ENCODE measurements at places on chromosomes 13 and 19.
A peak's percentile ranks its signal among the peaks of the same experiment; 100 is the strongest.

DNA sequence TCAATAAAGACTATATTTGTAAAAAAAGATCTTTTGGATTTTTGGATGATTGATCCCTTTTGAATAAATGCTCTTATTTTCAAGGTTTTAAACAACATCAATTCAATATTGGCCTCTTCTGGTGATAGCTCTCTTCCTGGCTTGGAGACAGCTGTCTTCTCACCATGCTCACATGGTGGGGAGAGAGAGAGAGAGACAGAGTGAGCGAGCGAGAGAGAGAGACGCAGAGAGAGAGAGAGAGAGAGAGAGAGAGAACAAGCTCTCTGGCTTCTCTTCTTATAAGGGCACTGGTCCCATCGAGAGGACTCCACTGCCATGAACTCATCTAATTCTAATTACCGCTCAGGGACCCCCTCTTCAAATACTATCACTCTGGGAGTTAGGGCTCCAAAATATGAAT, 32.1 kb upstream of the FARP1 start:
- DNase-seq: no peak

DNA sequence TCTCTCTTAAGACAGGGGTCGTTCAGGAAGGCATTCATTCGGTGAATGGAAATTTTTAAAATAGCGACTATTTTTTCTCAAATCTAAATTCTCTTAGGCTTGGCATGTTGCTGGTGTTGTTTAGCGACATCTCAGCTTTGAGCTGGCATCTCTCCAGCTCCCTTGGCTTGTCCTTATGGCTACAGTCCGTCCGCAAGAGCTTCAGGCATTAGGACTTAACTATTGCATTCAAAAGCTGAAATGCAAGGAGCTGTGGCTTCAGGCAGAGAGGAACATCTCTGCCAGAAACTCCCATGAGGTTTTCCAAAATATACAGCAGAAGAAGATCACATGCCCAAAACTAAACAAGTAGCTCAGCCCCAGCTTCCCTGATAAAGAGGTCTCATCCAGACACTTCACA, 578.5 kb downstream of the EFNB2 start:
- DNase-seq: no peak

DNA sequence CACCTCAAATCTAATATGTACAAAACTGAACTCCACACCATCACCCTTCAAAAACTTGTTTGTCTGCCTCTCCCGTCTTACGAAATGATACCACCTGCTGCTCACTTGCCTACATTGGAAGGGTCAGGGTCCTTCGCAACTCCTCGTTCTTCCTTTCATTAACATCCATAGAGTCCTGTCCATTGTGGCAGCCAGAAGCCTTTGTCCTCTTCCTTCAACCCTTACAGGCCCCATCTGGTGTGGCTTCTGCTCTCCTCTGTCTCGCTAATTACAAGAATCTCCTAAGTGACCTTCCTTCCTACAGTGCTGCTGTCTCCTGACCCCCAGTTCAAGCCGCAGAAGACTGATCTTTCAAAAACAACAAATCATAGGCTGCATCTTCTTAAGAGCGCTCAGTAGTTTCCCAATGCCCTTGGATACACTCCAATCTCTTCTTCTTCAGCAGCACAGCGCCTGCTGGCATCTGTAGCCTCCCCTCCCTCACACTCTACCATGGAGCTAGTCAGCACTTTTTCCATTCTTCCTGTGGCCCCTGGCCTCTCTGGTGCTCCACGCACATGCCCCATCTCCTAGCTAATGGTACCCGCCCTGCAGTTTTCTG, 382.7 kb downstream of the LIG4 start:
- no peak for DNase-seq

DNA sequence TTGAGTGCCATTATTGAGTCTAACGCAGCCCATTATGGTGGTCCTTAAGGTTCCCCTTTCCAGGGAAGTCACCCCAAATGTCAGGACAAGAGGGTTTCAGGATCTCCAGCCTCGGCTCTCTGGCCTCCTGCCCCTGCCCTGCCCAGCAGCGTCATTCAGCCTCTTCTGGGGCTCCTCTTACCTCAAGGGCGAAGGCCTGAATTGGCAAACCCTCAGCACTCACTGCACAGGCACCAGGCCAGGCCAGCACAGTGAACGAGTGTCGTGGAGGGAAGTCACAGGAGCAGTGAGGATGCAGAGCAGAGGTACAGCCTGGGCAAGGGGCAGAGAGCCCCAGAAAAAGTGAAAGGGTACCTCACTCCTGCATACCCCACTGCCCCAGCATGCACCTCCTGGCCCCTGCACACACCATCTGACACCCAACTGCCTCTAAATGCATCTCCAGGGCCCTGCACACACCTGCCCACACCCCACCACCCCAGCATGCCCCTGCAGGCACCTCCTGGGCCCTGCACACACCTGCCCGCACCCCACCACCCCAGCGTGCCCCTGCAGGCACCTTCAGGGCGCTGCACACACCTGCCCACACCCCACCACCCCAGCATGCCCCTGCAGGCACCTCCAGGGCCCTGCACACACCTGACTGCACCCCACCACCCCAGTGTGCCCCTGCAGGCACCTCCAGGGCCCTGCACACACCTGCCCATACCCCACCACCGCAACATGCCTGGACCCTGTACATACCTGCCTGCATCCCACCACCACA, 19.8 kb downstream of the SLC25A42 start:
- DNase-seq: no peak

- DNase-seq: no peak
Measured at GRCh38 chr19:35458731-35459391, 10.8 kb downstream of the FFAR2 start.

DNA sequence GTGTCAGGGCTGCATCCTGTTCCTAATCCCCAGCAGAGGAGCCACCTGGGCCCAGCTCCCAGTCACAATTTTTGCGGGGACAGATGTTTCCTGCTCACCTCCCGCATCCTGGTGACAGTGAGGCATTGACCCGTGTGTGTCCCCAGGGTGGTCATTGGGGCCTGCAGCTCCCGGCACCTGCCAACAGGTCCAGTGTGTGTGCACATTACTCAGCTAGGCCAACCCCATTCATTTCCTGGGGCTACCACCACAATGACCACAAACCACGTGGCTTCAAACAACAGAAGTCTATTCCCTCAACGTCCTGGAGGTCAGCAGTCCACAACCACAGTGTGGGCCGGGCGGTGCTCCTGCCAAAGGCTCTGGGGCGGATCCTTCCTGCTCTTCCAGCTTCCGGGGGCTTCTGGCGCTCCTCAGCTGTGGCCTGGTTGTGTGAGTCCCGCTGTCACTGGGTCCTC, 11.9 kb upstream of the F2RL3 start:
- DNase-seq: no peak

DNA sequence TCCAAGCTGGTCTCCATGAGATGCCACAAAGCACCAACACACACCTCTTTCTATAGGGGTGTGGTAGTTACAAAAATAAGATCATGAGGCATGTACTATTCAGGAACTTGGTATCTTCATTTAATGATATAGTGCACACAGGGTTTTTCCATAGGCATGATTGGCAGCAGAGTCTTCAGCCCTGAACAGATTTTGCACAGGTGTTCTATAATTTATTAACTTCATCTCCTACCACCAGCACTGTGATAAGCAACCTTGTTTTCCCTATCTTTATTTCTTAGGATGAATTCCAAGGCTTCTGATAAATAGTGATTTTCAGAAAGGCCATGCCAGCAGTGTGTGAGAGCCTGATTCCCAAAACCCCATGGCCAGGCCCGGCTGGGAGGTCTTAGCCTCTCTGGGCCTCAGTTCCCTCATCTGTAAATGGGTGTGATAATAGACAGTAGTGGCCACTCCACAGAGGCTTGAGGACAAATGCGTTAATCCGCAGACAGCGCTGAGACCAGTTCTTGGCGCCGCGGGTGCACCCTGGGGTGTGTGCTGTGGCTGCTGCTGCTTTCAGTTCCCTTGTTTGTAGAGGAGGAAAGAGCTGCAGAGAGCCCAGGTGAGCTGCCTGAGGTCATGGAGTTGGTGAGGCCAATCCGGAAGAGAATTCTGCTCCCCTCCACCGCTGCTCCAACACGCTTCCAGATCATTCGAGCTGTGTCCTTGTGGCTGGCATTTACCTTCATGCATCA, 33.1 kb downstream of the DHRS12 start:
- no peak for DNase-seq

DNA sequence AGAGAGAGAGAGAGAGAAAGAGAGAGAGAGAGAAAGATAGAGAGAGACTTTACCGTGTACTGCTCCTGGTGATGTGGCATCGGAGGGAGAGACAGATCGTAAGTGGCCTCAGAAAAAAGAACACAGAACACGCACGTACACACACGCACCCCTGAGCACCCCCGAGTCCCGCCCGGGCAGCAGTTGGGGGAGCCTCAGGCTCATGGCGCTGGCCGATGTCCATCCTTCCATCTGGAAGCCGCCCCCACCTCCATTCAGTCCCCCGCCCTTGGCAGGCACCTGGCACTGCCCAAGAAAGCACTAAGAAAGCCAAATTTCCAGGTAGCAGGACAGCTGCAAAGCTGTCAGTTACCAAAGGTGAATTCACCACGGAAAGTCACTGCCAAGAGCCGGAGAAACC, 116.9 kb downstream of the IER2 start:
- DNase-seq: no peak

DNA sequence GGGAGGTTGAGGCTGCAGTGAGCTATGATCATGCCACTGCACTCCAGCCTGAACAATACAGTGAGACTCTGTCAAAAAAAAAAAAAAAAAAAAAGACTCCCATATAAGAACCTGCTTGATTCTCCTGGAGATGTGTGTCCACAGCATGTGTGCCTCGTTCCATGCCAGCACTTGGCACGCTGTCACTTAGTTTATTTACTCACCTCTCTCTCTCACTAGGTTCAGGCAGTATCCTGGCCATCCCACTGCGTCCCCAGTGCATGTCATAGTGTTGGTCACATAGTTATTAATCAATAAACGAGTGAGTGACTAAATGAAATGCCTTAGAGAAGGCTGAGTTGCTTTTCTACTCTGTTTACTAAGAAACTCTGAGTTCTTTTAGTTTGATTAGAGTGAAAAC, 79.1 kb upstream of the GPR12 start:
- no peak for DNase-seq

DNA sequence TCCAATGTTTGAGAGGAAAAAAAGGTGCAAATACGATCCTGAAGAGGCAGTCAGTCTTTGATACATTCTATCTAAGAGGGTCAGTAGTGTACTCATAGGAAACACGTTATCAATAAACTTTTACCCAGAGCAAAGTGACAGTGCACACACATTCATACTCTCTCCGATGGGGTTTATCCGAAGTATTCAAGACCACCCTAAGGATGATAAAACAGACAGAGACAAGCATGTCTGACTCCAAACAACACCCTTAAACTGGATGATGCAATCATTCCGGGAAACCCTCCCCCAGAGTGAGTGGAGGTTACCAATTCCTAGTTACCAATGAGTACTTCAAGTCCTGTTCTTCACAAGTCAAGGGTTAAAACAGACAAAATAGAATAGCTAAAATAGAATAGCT, 79.1 kb downstream of the DNAJC3 start:
- DNase-seq: peak; percentile 18

- no peak for DNase-seq
Measured at GRCh38 chr13:25147638-25148401, 24.3 kb downstream of the AMER2 start.

Measured in fibroblast of upper back skin (primary cell).